ENCODE measurements at places on chromosomes 1 and 21.

- no peak for DNase-seq
These were observed 64.3 kb upstream of the ADARB1 start for GRCh38 chr21:45010096-45010495.

- no peak for DNase-seq
These were observed 20.0 kb downstream of the CITED4 start for GRCh38 chr1:40842207-40842606.

GRCh38 chr21:18161841-18162240 lies 82.8 kb upstream of the CHODL start:
- peak; percentile 3 for DNase-seq

DNA sequence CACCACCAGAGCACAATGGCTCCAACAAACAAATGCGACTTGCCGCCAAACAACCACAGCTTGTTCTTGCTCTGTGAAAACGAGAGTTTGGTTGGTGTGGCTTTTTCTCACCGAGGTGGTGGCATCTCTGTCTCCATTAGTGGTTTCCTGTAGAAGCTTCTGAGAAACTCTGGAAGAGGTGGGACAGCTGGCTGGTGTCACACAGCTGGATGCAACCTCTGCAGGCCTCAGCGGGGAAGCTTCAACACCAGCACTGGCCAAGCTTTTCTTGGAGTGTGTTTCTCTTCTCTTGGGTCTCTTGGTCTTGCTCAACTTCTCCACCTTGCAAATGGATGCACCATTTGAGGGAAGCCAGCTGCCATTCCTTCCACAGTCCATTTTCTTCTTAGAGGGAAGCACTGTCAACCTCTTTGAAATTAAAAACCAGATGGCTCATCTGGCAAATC lies 124.8 kb downstream of the KCNN3 start:
- DNase-seq, result no peak

All from Kasumi-1 (cell line).